ENCODE measurements at places on chromosomes 3 and 15.

DNA sequence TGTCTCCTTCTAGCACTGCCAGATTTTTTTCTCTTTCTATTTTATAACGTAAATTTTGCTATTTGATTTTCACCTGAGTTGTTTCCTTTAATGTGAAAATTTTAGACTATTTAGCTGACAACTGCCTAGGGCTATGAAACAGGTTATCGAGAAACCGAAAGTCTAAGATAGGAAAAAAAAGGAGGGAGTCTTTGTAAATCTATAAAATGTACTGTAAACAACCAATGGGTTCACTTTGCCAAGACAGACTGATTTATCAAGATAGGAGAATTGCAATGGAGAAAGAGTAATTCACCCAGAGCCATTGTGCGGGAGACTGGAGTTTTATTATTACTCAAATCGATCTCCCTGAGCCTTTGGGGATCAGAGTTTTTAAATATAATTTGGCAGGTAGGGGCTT, 50.0 kb downstream of the TM4SF18 start:
- DNase-seq: no peak

DNA sequence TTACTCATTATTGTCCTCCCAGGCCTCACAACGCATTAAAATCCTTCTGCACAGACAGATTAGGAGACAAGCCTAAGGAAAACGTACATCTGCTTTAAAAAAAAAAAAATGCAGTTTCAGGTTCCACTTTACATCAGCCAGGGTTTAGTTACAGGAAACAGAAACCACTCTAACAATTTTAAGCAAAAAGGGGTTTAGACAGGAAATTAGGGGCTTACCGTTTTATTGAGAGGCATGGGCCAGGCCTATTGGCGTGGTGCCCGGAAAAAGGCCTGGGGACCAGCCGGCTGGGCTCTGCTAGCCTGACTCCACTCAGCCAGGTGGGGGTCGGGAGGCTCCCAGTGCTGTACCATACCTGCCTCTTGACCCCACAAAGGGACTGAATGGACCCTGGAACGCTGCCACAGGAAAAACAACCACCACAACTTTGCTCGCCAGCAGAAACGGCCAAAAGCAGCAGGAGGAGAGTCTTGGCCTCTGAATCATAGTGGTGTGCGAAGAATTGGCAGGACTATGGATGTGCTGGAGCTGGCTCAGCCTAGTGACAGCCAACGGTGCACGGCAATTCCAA, 124.3 kb downstream of the CHSY1 start:
- DNase-seq: peak; percentile 54

DNA sequence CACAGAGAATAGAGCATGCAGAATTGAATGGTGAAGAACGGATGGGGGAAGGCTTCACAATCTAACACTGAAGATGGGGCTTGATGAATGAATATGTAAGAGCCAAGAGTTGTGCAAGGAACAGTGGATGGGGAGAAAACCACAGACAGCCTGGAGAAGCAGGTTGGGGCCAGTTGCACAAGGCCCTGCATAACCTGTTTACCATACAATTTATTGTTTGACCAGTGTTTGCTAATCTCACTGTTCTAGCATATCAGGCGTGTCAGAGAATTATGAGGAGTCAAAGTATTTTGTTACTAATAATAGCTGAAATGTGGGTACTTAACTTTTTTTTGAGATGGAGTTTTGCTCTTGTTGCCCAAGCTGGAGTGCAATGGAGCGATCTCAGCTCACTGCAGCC, 36.4 kb downstream of the LINS1 start:
- no peak for DNase-seq

DNA sequence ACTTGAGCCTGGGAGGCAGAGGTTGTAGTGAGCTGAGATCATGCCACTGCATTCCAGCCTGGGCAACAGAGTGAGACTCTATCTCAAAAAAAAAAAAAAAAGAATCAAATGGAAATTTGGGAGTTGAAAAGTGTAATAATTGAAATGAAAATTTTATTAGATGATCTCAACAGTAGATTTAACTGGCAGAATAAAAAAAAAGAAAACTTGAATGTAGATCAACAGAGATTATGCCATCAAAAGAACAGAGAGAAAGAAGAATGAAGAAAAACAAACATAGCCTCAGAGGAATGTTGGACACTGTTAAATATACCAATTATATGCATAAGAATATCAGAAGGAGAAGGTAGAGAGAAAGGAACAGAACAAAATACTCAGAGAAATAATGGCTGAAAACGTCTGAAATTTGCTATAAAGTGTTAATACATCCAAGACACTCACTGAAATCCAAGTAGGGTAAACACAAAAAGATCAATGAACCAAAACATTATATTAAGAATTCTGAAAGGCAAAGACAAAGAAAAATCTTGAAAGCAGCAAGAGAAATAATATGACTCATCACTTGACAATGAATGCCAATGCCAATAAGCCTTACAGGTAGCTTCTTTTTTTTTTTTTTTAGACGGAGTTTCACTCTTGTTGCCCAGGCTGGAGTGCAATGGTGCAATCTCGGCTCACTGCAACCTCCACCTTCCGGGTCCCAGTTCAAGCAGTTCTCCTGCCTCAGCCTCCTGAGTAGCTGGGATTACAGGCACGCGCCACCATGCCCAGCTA, 14.6 kb upstream of the ELP6 start:
- no peak for DNase-seq

- DNase-seq: no peak
These were observed 54.8 kb upstream of the CHRNB4 start for GRCh38 chr15:78695854-78696253.

DNA sequence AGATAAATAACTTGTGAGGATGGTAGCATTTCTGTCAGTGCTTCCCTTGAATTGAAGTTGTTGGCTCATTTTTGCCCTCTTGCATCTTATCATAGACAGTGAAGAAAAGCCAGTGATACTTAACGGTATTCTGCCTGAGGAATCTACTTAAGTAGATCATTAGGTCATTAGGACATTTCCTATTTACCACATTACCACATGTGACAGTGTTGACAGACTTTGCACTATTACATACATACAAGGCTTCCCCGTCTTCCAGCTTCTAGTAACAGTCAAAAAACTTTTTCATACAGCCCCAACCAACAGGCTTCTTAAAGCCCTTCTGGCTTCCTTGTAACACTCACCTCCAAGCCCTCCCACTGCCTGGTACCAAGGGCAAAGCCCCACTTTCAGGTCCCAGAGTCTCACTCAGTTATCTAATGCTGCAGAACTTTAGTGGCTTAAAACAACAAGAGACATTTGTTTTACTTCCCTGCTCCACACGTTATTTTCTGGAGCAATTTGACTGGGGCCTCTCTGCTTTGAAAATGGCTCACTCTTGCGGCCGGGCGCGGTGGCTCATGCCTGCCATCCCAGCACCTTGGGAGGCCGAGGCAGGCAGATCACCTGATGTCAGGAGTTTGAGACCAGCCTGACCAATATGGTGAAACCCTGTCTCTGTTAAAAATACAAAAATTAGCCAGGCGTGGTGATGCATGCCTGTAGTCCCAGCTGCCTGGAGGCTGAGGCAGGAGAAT, 40.0 kb downstream of the ASB7 start:
- DNase-seq: no peak

- no peak for DNase-seq
These were observed 71.1 kb upstream of the GK5 start for GRCh38 chr3:142296507-142296906.

DNA sequence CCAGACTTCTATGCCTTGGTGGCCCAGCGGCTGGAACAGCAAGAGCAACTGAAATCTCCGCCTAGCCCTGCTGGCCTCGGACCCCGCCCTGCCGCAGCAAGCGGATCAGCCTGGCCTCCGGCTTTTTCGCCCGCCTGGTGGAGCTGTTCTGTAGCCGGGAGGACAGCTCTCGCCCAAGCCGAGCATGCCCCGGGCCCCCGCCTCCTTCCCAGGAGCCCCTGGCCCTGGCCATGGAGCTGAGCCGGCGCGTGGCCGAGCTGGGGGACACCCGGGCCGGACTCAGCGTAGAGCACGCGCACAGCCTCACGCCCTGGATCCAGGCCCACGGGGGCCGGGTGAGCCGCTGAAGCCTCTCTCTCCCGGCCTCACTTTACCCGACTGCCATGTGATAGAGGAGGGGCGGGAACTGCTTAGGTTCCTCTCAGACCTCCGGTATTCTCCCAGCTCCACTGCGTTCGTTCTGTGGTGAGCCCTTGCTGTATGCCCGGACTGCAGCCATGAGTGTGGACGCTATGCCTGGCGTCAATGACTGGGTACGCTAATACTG, 24.1 kb upstream of the MRPL3 start:
- DNase-seq: no peak

DNA sequence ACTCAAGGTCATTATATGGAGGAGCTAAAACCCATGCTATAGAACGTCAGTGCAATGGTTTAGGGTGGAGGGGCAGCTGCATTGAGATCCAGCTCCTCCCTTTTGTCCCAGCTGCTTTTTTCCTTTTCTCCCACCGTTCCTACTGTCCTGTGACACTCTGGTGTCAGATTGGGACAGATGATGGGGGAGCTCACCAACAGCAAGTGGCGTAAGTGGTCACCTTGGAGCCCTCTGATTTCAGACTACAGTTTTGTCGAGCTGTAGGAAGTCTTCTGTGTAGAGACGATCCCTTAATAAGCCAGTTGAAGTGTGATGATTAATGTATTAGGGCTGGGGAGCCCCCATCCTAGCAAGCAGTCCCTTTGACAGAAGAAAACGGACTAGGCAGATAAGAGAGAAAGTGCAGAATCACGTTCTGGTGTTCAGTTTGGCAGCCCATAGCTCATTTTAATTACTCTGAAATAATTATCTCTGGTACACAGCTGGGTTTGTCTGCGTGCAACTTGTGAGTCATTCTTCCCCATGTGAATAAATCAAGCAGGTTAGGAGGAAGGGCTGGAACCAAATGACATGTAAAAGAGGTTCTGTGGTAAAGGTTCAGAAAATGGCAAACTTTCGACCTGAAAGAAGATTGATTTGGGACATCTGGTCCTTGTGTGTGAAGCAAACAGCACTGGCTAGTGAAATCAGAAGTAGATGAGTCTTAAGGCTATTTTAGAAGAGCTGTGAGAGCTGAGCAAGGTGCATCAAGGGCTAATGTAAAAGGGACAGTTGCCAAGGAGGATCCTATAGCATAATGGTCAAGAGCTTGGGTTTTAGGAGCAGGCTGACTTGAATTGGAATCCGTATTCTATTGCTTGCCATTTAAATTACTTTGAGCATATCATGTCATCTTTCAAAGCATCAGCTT, 241.4 kb downstream of the EDEM1 start:
- DNase-seq: peak; percentile 4

- DNase-seq: no peak
These were observed 2.6 kb upstream of the FLNB start for GRCh38 chr3:58005669-58006068.

DNA sequence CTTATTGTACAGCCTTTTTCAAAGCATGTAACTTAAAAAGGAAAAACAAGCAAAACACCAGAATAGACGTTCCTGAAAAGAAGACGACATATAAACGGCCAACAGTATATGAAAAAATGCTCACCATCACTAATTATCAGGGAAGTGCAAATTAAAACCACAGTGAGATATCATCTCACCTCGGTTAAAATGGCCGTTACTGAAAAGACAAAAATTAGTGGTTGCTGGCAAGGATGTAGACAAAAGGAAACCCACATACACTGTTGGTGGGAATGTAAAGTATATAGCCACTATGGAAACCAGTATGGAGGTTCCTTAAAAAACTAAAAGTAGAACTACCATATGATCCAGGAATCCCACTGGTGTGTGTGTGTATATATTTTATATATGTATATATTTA, 64.5 kb upstream of the MLF1 start:
- DNase-seq: no peak

GRCh38 chr3:54759166-54759565, 168.7 kb downstream of the LRTM1 start:
- no peak for DNase-seq

DNA sequence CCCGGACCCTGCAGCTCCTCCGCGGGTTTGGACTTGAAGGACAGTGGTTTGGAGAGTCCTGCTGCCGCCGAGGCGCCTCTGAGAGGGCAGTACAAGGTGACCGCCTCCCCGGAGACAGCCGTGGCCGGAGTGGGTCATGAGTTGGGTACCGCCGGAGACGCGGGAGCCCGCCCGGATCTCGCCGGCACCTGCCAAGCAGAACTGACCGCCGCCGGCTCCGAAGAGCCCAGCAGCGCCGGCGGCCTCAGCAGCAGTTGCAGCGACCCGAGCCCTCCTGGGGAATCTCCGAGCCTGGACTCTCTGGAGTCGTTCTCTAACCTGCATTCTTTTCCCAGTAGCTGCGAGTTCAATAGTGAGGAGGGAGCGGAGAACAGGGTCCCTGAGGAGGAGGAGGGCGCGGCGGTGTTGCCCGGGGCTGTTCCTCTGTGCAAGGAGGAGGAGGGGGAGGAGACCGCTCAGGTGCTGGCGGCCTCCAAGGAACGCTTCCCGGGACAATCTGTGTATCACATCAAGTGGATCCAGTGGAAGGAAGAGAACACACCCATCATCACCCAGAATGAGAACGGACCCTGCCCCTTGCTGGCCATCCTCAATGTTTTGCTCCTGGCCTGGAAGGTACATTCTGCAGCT, 634 bp downstream of the MINDY2 start:
- DNase-seq: no peak

- no peak for DNase-seq
These were observed 13.5 kb upstream of the SKIC8 start for GRCh38 chr15:78312957-78313356.

DNA sequence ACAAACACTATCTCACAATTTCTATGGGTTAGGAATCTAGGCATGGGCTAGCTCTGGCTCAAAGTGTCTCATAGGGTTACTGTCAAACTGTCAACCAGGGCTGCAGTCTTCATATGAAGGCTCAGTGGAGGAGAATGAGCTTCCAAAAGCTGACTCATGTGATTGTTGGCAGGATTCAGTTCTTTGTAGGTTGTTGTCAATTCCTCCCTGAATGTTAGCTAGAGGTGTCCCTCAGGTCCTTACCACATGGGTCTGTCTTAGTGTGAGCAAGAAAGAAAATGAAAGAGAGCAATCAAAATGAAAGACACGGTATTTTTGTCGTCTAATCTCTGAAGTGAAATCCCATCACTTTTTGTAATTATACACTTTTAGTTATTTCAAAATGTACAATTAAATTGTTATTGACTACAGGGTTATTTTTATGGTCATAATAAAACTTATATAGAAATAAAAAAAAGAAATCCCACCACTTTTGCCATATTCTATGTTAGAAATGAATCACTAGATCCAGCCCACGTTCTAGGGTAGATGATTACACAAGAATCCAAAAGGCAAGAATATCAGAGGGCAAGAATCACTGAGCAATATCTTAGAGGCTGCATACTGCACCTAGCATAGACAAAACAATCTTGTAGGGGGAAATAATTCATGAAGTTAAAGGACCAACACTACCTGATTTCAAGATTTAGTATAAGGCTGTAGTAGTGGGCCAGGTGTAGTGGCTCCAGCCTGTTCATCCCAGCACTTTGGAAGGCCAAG, 8.4 kb downstream of the ACSBG1 start:
- no peak for DNase-seq

DNA sequence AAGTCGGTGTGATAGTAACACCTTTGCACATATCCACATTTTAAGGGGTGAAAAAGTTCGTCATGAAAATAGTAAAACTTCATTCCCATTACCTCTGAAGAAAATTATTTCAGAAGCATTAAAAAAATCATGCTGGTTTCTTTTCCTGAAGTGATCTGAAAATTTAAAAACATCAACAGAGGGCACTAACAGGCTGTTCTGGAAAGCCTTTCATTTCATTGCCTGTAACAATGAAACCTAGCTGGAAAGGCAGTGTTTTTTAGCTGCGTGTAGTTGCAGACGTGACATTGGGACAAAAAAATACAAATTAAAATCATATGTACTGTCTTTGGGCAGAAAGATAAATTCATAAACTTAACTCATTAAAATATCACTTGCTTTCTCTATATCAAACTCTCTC, 993.8 kb downstream of the GBE1 start:
- DNase-seq: no peak

Measured in GM12892 (cell line).